ENCODE measurements at places on chromosomes 7 and 10.

DNA sequence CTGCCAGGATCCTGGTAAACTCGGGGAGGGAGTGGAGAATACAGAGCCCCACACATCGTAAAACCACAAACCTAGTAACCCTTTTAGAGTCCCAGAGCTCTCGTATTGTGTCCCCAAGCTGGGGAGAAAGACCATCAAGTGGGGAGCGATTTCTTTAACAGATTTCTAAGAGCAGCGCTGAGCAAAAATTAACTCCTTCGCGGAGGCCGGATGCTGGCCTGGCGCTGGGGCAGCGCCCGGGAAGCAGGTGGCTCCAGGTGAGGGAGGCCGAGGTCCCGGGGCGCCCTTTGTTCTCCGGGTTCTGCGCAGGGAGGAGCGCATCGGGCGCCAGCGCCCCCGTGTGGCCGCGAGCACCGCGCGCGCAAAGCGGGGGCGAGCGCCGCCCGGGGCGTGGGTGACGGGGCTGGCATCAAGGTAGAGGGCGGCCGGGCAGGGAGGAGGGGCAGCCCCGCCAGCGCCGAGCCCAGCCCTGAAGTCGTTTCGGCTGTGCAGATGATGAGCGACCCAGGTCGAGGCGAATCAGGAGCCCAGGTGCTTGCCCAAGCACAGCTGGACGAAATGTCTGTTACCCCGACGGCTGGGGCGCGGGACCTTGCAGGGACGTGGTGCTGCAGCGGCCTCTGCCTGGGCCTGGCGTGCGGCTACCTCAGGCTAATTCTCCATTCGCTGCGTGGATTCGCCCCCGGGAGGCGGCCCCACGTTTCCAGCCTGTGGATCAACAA lies 10.4 kb upstream of the FGFR2 start:
- no peak for DNase-seq

DNA sequence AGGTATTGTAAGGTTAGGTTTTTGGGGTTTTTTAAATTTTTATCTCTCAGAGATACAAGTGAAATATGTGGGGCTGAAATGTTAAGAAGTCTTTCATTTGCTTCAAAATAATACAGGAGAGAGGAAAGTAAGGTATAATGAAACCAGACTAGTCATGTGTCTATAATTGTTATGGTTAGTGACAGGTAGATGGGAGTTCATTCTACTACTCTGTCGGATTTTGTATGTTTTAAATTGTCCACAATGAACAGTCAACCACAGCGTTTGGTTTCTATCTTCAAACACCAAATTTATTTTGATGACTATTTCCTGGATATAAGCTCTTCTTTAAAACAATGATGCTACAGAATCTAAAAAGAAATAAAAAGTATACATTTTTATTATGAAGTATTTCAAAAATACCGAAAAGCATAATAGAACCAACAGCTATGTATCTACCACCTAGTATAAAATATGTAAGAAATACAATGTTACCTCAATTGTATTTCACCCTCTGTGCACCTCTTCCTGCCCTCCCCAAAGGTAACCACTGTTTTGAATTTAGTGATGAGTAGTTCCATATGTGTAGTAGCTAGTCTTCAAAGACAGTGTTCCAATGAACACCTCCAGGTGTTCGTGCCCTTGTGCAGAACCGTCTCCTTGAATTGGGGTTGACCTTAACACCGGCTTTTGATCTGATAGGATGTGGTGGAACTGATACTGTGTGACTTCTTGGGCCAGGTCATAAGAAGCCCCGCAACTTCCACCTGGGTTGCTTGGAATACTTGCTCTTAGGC lies 74.8 kb upstream of the CDK1 start:
- no peak for DNase-seq

- DNase-seq: no peak
Measured at GRCh38 chr7:50687575-50688225, 95.0 kb downstream of the GRB10 start.

- no peak for DNase-seq
Measured at GRCh38 chr7:155603205-155603857, 41.1 kb upstream of the RBM33 start.

DNA sequence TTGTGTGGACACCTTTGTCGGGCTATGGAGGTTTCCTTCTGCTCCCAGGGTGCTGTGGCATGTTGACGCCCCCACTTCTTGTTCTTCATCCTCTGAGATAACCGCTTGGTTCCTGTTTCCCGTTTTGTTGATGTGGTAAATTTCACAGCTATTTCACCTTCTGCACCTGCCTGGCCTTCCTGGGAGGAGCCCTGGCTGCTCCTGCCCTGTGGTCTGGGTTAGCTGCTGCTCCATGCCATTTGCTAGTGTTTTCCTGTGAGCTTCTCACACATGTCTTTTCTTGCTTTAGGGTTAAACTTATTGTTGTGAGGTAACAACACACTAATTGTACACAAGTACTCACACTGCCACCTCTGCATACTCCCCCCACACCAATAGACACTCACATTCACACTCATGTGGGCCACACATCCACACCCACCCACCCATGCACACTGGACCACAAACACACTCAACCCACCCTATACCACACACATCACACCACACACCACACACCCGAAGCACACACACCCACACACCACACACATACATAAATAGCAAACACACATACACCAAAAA lies 46.5 kb upstream of the MSMB start:
- DNase-seq: no peak

DNA sequence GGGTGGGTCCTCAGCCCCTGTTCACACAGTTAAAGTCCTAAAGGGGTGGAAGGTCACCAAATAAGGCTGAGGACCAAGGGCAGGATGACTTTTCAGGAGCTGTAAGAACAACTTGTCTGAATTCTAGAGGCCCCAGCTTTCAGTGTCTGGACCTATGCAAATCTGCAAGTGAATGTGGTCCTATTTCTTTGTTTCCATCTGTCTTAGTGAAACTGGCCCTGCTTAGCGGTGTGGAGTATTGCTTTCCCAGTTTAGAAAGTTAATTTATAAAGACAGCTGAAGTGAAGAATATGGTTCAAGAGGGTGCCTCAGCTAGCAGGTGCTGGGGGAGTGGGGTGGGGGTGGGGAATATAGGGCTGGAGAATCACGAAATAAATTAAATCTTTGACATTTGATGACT lies 40.1 kb downstream of the HHEX start:
- no peak for DNase-seq

DNA sequence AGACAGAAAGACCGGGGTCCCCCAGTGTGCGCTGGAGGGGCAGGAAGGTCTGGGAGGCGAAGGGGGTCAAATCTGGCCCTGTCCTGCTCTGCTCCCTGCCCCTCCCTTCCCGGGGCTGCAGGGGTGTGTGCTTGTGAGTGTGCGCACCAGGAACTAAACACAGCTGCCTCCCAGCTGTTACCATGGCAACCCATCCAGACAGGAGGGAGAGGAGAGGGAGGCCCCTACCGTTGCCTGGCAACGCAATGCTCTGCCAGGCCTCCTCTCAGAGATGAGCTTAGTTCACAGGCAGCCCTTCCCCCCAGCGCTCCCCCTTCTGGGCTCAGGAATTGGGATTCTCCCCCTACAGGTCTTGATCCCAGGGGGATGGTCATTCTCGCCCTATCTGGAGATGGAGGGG lies 6.1 kb downstream of the NYAP1 start:
- no peak for DNase-seq

DNA sequence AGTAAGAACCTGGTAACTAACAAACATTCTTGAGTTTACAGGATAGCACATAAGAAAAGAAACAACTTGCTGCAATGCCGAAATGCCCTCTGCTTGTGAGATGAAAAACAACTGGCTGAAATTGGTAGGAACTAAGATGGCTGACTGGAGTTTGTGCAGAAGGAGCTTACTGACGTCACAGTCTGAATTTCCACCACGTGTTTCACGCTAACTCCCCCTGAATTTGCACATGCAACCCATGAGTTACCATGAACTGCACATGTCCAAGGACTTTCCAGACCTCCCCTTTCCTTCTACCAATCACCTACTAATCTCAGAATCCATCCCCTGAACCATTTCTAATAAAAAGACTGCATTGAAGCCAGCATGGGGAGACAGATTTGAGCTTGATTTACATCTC lies 86.3 kb upstream of the KCND2 start:
- no peak for DNase-seq

- no peak for DNase-seq
Measured at GRCh38 chr7:138919911-138920310, 61.3 kb downstream of the KIAA1549 start.

- no peak for DNase-seq
Measured at GRCh38 chr10:80210259-80210658, 4.9 kb upstream of the ANXA11 start.

- peak; percentile 43 for DNase-seq
Measured at GRCh38 chr7:43584195-43584586, 1.3 kb downstream of the STK17A start.

- no peak for DNase-seq
Measured at GRCh38 chr10:45548068-45548467, 124.5 kb downstream of the ZFAND4 start.

DNA sequence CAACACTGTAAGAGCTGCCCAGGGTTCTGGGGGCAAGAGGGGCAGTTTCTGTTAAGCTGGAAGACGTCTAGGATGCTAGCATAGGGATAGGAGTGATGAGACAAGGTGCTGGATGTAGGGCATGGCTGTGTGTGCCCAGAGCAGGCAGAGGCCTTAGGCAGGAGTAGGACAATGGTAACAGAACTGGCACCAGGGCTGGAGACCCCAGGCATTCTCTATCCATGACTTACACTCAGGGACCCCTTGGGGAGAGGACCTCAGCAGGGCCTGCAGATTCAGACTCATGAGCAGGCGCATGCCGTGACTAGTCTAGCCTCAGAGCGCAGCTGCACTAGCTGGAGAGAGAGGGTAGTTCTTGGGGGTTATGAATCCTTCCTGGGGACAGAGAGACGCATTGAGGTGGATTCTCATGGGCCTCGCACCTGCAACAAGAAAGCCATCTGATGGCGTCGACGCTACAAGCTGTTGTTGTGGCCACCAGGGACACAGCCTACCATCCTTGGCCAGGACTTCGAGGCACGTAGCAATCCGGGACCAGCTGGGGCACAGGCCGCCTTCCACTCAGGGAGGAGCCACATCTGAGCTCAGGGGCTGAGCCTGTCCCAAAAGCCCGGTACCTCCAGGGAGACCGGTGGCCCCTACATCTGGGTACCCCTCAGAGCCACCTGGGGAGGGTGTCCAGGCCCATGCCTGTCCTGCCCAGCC lies 474.1 kb downstream of the PTPRN2 start:
- no peak for DNase-seq

- DNase-seq: no peak
Measured at GRCh38 chr7:28179120-28180030, 1.2 kb downstream of the JAZF1 start.

GRCh38 chr7:15936991-15937390 lies 250.5 kb upstream of the MEOX2 start:
- DNase-seq: no peak

DNA sequence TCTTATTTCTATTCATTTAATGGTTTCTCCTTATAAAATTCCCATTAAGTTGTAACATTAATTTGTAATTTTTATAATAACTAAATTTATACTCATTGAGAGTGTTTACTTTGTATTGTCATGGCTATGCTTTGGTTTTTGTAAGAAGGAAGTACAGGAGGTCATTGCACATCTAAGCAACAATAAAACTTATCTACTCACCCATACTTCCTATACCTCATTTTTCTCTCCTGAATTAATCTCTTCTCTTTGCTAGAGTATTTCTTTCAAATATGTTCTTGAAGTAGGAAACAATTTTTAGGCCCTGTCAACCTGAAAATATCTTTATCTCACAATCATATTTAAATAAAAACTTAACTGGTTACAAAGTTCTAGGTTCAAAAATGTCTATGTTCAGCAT lies 95.4 kb upstream of the WDR11 start:
- no peak for DNase-seq
